ENCODE measurements at places on chromosomes 6 and 20.

- DNase-seq: no peak
Observed at GRCh38 chr20:57114290-57115005, 152.0 kb downstream of the BMP7 start.

DNA sequence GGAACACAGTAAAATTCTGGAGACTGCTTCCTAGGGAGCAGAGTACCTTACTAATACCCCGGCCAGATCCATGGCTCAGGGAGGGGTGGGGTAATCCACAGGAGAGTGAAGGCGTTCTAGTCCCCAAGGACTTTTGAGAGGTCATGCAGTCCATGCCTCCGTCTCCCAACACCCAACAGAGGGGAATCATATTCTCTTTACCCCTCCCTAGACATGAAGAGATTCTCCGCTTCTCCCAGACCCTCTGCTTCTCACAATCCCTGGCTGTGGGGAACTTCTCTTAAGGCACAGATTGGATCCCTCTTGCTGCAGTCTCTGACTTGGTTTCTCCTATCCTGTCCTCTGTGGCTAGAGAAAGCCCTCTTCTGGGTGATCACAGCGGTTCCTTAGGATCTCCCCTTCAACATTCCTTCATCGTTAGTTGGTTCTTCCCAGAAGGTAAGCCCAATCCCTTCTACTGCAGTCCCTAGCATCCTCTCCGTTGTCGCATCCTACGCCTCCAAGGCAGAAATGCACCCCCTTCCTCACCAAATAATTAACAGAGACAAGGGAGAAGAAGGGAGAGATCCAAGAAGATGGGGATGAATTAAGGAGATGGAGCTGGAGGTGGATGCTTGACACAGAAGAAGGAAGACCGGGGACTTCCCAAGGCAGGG lies 562 bp downstream of the GGT7 start:
- no peak for DNase-seq

GRCh38 chr6:112881828-112882780 lies 535.0 kb downstream of the RFPL4B start:
- no peak for DNase-seq

DNA sequence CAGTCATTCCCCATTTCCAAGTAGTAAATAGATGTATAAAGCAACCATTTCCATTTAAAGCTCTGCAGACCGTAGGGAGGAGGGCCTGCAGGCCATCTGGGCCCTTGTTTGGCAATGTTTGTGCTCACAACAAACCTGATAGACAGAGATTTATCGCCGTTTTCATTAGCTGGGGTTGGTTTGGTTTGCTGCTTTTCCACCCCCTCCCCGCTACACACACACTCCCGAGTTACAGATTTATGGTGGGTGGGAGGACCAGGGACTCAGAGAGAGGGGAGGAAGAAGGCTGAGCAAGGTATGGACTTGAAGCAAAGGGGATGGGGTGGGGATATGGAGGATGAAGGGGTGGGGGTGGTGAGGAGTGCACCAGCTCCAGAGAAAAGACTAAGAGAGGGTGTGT lies 36.6 kb upstream of the FOXP4 start:
- no peak for DNase-seq

- DNase-seq: no peak
Observed at GRCh38 chr6:1228754-1229191, 83.1 kb upstream of the FOXQ1 start.

DNA sequence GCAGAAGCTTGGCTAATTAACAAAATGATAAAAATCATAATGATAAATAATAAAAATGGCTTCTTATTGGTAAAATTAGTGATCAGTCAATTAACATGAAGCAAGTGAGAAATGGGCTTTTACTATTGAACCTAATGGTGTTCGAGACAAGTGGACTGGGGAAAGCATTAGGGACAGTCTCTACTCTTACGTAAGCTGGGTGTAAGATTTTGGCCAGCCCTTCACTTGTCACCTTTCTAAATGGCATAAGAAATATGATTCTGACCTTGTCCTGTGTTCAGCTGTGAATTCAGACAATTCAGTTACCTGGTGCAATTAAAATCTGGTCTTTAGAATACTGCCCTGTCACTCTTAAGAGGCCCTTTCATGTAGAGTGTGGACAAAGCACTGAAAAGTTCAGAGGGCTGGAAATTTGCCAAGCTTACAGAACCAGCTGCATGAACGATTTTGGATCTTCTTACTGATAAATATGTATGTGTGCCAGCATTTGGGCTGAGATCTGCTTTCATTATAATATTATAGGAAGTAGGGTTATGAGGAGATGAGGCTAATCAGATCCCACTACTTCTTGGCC lies 115.9 kb downstream of the QRSL1 start:
- no peak for DNase-seq

- DNase-seq: no peak
Observed at GRCh38 chr6:70312165-70312745, 9.4 kb upstream of the COL9A1 start.

- DNase-seq: no peak
Observed at GRCh38 chr20:56796345-56796744, 167.2 kb downstream of the TFAP2C start.

DNA sequence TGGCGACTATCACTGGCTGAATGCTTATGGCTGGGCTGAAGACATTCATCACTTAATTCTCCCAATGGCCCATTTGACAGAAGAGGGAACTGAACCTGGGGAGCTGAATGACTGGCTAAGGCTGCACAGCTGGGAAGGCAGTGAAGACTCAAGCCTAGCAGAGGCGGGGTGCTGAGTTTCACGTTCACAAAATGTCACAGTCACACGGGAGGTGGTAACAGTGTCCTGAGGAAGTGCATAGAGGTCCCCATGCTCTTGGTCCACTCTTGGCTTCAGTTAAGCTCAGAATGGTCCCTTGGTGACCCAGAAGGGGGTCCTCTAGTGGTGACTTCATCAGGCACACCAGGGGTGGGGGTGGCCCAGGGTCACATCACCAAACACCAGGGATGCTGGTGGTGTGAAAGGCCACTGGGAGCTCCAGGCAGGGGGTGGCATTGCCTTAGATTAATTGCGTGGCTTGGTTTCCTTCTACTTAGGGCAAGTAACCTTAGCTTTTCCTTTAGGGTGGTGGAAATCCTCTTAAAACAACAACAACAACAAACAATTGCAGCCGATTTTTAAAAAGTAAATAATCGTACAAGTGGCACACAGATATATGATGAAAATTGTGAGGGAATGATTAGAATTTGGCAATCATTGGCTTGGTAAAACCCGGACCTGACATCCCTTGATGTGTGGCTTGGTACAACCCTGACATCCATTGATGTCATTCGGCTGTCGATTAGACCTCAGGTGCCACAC lies 45.0 kb downstream of the SULF2 start:
- no peak for DNase-seq

DNA sequence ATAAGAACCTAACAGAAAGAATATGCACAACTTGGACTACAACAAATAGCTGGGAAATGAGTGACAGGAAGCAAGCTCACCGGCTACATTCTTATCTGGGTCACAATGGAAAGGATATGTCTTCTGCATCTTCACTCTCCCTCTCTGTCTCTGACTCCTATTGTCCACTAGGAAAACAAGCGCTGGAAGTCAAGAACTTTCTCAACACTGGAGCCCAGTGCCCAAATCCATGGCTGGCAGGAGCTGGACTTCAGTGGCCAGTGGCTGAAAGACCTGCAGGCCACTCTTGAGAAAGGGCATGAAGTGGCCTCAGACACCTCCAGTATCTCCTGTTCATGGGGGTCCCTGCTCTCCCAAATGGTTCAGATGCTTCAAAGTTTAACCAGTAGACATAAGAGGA lies 62.0 kb downstream of the FAM50B start:
- DNase-seq: no peak

DNA sequence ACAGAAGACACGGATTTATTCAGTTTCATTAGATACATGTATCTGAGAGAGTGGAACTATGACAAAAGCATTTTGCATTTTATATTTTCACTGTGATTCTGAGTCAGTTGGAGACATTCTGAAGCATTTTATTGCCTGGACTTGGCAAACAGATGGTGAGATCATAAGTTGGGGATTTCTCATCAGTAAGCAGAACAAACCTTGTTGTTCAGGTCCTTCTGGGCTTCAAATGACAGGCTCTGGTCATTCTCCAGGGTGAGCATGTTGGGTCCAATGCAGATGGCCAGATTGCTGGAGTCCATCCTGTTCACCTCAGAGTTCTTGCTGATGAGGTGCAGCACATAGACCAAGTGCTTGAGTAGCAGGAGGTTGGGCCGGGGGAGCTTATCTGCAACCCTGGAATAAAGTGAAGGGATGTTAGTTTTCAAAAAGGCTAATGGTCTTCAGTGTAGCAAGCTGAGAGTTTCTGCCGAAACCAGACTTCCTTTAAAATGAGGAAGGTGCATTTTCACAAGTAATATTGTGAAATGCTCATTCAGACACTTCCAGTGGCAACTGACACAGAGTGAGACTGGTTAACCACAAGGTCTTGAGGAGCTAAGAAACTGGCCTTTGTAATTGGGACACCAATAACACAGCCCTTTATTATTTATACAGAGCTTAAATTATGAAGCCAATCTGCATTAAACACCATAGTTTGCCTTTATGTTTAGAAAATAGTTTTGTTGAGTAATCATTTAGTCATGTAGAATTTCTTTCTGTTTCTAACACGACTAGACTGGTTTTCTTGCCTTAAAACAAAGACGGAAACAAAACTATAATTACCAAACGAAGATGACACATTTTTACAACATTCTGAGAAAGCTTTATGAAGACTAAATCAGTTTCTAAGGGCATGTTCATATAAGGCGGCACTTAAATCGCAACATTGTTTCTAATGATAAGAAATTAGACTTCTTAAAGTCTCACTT lies 5.6 kb downstream of the TAGAP start:
- peak; percentile 100 for DNase-seq

- DNase-seq: no peak
Observed at GRCh38 chr20:41468994-41469600, 102.5 kb upstream of the EMILIN3 start.

GRCh38 chr6:1604158-1605003 lies 5.3 kb upstream of the FOXC1 start:
- peak; percentile 47 for DNase-seq

DNA sequence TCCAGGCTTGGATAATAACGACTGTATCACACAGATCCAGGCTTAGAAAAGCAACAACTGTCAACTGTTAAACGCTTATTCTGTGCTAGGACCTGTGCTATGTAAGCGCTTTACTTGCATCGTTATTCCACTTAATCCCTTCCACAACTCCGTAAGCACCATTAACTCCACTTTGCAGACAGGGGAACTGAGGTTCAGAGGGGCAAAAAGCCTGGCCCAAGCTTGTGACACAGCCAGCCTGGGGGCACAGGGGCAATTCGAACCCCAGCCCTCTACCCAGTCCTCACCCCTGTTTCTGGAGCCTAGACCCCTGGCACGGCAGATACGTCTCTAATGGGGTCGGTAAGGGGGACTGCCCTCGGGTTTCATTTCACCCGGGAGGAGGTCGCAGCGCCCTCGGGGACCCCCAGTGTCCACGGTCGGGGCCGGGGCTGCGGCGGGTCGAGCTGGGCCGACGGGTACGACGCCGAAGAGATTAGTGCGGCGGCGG lies 411 bp downstream of the DSN1 start:
- no peak for DNase-seq

DNA sequence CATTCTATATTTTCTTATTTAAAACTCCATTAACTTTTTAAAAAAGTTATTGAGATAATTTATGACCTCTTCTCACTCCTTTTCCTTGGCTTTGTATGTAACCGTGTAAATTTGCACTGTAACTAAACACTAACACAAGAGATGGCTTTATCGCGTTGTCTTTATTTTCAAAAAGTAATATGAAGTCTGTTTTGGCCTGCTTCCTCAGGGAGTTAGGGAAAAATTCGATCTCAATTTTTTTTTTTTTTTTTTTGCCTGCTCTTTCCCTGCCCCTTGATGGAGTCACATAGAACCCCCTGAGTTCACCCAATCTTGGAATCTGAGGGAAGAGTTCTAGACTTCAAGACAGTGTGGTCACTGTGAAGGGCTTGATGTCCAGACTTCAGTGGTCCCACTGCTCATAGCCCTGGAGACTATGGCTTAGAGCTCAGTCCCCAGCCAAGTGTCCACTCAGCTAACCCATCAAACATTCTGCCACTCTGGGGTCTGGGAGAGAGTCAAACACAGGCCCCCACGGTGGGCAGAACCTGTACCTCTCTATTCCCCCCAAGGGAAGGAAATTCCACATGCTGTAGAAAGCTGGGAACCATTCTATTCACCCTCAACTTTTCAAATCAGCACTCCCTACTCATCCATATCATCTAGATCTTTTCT lies 15.7 kb upstream of the TBC1D22B start:
- no peak for DNase-seq

DNA sequence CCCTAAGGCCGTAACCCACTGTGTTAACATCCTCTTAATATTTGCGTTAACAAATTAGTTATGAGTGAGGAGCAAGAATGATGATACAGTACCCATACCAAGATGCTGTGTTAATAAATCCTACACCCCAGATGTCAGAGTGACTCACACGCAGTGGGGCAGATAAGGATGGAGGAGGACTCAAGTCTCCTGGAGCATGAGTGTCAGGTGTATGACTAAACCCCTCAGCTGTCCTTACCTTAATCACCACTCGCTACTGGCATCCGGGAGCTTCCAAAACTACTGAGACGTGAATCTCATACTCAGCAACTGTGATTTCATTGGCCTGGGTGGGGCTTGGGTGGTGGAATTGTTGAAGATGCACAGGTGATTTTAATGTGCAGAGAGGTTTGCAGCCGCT lies 131.3 kb upstream of the MTHFD1L start:
- DNase-seq: no peak

GRCh38 chr6:40349901-40350746 lies 237.0 kb downstream of the LRFN2 start:
- DNase-seq: no peak

- no peak for DNase-seq
Observed at GRCh38 chr6:43891072-43891870, 121.3 kb downstream of the VEGFA start.

DNA sequence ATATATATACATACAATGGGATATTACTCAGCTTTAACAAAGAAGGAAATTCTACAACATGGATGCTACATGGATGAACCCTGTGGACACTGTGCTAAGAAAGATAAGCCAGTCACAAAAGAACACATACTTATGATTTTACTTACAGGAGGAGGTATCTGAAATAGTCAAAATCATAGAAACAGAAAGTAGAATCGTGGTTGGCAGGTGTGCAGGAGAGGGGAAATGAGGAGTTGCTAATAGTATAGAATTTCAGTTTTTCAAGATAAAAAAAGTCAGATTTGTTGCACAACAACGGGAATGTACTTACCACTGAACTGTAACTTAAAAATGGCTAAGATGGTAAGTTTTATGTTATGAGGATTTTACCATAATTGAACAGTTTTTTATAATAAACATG lies 706.3 kb downstream of the TFAP2A start:
- no peak for DNase-seq

DNA sequence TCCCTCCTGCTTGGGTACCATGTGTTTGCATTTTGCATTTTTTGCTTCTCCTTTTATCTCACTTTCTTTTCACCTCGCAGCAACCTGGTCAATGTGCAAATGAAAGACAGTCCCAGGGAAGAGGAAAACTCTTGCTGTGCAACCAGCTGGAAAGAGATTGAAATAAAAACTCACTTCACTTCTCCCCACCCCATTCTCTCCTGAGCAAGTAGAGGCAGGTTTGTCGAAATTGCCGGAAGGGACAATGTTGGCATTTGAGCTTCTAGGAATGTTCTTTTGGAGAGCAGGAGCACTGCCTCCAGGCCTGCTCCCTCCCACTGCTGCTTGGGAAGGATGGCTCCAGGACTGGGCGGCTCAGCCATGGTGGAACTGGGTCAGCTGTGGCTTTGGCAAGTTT lies 30.6 kb downstream of the KCNG1 start:
- no peak for DNase-seq

- DNase-seq: no peak
Observed at GRCh38 chr6:96900873-96901272, 3.2 kb upstream of the NDUFAF4 start.
